ENCODE measurements at places on chromosomes 11 and 22.

DNA sequence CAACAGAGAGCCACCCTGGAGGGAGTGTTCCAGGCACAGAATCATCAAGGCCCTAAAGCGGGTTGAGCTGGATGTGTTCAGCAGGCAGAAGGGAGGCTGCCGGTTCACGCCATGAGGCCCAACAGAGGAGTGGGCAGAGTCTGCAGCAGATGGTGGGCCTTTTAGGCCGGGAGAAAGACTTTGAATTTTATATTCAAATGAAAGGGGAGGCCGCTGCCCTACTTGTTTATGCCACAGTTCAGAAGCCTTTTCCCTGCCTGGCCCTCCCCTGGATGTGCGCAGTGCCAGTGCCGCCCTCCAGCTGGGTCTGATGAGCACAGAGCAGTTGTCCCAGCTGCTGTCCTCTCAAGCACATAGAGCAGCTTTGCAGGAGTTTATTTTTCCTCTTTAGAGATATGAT is 46.9 kb upstream of the TTC12 start:
- DNase-seq = no peak

DNA sequence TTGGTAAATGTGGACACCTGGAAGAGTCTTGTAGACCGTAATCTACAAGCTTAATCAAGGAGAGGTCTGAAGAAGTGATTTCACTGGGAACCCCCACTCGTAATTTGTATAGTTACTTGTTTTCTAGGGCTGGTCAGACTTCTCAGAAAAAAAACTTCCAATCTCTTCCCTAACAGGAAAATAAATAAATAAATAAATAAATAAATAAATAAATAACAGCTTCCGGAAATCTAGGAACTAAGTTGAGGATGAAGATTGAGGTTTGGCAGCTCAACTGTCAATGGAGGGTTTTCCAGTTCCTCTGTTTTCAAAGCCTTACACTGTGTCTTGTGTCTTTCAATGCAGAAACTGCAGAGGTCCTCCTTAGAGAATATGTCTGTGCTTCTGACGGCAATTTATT is 17.7 kb upstream of the TYR start:
- DNase-seq = no peak

DNA sequence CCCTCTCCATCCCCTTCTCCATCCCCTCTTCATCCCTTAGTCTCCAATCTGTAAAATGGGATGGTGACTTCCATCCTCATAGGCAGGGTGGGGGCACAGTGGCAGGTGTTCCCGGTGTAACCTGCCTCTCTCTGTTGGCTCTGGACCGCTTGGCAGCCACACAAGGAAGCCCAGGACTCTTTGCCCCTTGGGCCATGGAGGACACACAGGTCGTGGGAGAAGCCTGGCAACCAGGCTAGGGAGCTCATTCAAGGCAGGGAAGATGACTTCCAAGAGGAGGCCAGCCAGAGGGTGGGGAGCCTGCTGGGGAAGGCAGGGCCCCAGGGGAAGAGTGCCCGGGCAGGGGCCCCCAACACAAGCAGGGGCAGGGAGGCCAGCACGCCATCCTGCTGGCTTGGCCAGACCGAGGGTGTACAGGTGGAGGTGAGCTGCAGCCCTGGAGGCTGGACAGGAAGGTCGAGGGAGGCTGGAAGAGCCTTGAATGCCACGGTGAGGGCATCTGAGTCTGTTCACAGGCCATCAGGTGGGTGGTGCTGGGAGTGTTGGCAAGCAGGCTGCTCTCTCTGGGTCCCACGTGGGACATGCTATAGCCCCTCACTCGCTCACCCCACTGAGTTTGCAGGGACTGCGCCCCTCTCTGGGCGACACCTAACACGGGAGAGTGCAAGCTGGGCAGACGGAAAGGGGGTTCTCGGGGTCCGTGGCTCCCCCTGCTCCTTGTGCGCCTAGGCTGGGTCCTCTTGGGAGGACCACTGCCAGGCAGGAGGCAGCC is 15.5 kb upstream of the CTSD start:
- DNase-seq = no peak

DNA sequence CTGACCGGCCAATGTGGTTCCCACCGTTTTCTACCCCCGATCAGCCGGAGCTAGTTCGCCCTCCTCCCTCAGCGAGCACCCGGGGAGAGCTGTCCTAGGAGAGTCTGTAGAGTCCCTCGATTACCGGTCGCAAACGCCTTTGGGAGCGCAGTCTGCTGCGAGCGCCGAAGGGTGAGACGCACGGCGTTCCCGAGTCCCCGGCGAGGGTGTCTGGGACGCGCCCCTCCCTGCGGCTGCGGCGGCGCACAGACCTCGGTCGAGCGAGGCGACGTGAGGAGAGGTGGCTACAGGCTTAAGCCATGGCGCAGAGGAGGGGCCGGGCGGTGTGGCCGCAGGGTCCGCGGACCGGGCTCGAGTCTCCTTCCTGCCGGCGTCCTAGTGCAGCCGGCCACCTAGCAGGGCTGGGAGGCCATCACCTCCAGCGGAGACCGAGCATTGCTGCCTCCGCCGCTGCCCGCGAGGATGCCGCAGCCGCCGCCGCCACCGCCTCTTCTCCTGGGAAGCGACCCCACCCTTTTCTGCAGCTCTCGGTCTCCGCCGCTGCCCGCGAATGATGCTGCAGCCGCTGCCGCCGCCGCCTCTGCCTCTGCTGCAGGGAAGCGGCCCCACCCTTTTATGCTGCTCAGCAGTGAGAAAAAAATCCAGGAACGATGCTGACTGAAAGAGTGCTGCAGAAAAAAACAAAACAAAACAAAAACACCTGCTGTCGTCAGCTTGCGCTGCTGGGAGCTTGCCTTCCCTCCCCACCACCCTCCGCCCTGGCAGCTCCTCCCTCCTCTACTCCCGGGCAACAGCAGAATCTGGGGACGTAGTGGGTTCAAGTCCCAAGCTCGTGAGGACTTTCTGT is at the start of gene MAP6:
Gene MAP6 (minus strand): TSS at position 588 of the 847 bp plus-strand sequence. CDS start 669 bp downstream, outside the sequence.
- peak; percentile 51 for DNase-seq

DNA sequence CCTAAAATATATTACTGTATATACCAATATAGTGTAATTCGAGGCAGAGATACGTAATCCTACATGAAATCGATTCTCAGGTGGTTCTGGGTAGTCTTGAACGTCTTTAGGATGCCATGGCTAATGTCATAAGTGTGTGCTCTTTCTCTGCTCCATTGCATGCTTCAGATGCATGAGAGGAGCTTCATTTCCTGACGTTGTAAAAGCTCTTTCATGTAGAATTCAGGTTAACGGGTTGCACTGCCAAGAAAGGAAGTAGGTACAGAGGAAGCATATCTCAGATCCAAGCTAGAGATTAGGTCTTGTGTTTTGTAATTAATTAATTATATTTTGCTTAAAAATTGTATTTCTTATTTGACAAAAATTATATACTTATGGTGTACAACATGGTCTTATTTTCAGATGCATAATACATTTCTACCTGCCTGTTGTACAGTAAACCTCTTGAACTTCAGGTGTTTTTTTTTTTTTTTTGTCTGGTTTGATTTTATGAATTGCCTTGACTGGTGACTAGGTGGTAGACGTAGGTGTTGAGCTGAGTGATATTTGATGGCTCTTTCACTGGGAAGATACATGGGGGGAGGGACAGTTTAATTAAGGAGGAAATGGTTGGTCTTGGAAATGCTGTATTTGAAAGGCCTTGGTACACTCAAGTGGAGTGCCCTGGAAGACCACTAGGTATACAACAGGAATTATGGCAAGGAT is 9.3 kb downstream of the NUP50 start:
- DNase-seq = no peak

- DNase-seq = no peak
These were observed 6.8 kb downstream of the LIF start for GRCh38 chr22:30239488-30240405.

DNA sequence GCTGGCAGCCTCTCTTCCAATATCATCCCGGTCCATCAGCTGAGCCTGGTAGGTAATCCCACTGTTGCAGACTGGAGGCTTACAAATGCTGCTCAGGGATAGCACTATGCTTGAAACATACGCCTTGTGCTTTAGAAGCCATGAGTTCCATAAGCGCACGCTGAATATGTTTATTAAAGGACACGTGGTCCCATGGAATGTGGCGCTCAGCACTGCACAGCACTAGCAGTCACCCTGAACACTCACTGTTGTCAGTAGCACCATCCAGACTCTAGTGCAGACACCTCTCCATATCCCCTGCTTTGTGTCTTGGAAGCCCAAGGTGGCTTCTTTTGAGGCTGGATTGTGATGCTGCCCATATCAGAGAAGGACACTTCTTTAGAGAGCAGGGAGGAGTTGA is 120.9 kb downstream of the MAML2 start:
- DNase-seq = no peak

- no peak for DNase-seq
These were observed 130.0 kb downstream of the EHF start for GRCh38 chr11:34750692-34751405.

GRCh38 chr22:21712751-21713427 is 22.7 kb downstream of the YPEL1 start:
- peak; percentile 75 for DNase-seq

GRCh38 chr11:120511820-120512738 is 531 bp downstream of the GRIK4 start:
- no peak for DNase-seq

DNA sequence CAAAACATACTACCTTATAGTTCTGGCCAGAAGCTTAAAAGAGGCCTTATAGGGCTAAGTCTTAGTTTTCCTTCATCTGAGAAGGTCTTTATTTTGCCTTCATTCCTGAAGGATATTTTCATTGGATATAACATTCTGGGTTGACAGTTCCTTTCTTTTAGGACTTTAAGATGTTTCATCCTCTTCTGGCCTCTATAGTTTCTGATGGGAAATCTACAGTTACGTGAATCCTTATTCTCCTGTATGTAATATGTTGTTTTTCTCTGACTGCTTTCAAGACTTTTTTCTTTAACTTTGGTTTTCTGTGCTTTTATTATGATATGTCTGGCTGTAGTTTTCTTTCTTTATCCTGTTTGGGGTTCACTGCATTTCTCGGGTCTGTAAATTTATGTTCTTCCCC is 48.2 kb downstream of the BCR start:
- no peak for DNase-seq

DNA sequence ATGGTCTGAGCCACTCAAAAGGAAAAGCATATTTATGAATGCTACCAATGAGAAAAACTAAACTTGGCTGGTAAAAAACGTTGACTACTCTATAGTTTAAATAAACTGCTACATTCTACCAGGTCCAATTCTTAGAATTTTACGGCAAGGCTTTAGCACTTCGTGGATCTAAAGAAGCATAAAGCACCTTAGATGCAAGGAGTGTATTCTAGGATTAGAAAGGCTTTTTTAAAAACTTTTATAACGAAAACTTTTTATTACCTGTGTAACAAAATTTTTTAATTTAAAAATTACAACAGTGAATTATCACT is 13.9 kb downstream of the PHF21A start:
- DNase-seq = no peak

GRCh38 chr11:68927280-68928135 is 23.8 kb downstream of the IGHMBP2 start:
- DNase-seq = peak; percentile 61

- DNase-seq = peak; percentile 80
These were observed 9.1 kb downstream of the LMF2 start for GRCh38 chr22:50498322-50498890.

DNA sequence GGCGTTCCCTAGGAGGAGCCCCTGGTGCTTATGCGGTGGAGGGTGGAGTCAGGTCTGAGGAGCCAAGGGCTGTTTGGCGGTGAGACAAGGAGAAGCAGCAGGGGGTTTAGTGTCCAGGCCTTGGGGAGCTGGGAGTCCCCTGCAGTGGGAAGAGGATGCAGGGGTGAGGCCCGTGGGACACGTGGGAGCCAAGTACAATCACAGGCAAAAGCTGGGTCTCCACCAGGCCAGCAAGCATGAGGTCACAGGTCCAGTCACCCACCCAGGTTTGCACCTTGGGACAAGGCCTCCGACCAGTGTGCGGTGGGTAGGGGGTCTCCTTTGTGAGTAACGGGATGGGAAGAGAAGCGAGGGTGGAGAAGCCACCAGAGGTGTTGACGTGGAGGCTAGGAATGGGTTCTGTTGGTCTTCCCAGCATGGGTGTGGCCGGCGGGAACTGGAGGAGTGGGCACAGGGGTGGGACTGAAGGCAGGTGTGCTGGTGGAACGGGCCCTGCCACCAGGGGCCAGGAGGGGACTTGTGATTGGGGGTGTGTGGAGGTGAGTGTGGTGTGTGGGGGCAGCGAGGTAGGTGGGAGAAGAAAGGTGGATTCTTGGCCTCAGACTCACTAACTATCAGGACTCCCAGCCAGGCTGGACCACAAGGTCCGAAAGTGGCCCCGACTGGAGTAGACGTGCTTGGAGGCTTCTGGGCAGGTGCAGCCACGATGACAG is 953.6 kb downstream of the TBC1D22A start:
- no peak for DNase-seq

DNA sequence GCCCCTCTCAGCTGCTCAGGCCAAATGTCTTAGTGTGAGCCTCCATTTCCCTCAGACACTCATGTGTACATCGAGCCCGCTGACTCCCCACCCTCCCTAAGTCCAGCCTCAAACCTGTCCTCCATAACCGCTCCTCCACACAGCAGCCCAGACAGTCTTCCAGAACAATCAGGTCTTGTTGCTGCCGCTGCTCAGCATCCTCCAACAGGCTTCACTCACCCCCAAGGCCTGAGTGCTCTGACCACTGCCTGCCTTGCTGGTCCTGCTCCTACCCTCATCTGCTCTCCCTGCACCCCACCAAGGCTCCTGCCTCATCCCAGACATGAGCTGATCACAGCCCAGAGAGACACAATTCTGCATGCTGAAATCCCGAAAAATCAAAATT is 17.1 kb downstream of the PSMD13 start:
- no peak for DNase-seq
